A172 (cell line): ENCODE measurements at places on chromosomes 5 and 9. TPM values are rescaled to one million over a fixed set of nuclear protein-coding genes. Genes with fewer than 3 reads are reported as not detected.
A peak's percentile ranks its signal among the peaks of the same experiment; 100 is the strongest.

The LCN6 gene
- total RNA-seq: not detected in 2 replicates

The EHMT1 gene
- 45.3 and 54.7 TPM in 2 replicates for total RNA-seq

The PCDHA12 gene
- total RNA-seq: 3.8 and 4.5 TPM in 2 replicates

The BTNL9 gene
- total RNA-seq: not detected in 2 replicates

The ARL14EPL gene
- total RNA-seq: 0.96 and 1.0 TPM in 2 replicates

The KCNV2 gene
- not detected in 2 replicates for total RNA-seq

- no peak for DNase-seq
These were observed 421.9 kb upstream of the FTMT start for GRCh38 chr5:121429761-121430160.

GRCh38 chr9:86531971-86532640 lies 177.9 kb upstream of the TUT7 start:
- no peak for DNase-seq

GRCh38 chr5:116313366-116313765 lies 228.5 kb downstream of the COMMD10 start:
- no peak for DNase-seq

DNA sequence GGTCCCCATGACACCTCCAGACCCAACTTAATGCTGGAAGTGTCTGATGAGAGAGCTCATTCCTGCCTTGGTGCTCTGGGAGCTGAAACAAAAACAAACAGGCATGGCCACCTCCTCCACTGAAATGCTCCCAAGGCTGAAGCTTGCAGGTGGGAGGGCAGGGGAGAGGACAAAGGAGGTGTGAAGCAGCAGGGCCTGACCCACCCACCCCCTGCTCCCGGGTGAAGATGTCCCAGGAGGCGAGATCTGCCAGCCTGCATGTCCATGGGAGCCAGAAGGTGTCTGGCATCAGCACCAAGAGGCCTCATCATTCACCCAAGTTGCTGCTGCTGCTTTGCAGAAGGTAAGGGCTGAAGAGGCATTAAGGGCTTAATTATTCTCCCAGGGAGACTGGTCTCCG lies 4.2 kb upstream of the CCIN start:
- DNase-seq: no peak

GRCh38 chr5:138339464-138339863 lies 1.4 kb downstream of the FAM53C start:
- DNase-seq: no peak

DNA sequence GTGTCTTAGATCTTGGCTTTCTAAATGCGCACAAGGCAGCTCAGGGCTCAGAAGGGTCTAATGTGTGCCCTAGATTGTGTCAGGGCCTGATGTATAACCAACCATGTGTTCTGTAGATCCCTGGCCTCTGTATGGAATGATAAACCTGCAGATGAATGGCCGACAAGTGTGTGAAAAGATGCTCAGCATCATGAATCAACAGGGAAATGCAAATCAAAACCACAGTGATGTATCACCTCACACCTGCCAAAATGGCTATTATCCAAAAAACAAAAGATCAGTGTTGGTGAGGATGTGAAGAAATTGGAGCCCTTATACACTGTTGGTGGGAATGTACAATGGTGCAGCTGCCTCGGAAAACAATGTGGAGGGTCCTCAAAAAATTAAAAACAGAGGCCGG lies 489.8 kb downstream of the SEMA5A start:
- peak; percentile 20 for DNase-seq

GRCh38 chr5:136526791-136527190 lies 161.4 kb upstream of the TRPC7 start:
- no peak for DNase-seq

DNA sequence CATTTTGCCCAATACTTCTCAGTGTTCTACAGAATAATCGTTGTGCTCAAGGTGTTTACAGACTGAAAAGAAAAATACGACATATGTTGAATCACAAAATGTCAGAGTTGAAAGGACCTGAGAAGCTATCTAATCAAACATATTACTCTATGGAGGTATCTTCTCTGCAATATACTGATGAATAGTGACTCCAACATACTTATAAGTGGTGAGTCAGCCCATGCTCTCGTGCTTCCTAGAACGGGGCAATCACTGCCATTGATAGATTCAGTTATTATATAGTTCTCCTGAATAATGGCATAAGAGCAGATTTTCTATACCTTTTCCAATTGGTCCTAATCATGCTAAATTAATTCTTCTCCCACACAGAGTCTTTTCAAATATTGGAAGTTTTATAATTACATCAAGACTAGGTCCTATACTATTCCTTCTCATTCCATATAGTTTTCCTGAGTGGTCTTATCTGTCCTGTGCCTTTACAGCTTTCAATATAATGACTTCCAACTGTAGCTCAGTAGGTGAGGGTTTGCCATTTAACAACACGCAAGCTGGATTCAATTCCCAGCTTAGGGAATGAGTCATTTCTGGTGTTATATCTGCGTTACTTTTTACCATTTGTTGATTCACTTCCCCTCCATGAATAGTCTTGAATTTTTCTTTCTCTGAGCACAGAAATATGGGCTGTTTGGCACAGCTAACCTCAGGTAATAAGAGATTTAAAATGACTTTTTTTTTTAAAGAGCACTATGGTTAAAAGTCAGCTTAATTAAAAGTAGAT lies 81.1 kb downstream of the PLK2 start:
- DNase-seq: no peak

DNA sequence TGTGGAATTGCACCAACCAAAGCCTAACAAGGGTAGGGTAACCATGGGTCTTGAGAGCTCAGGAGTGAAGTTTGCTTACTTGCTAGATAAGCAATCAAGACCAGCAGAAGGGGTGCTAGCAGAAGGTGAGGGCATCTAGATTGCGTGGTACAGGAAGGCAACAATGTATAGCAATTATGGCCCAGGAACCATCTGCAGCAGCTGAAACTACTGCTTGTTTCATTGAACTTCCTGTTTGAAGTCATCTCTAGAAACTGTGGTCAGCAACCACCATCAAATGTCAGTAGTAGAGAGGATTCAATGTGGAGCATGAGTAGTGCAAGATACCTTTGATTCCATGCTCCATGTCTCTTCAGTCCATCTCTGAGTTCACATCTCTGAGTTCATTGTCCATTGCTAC lies 462.1 kb upstream of the GRAMD2B start:
- DNase-seq: no peak

DNA sequence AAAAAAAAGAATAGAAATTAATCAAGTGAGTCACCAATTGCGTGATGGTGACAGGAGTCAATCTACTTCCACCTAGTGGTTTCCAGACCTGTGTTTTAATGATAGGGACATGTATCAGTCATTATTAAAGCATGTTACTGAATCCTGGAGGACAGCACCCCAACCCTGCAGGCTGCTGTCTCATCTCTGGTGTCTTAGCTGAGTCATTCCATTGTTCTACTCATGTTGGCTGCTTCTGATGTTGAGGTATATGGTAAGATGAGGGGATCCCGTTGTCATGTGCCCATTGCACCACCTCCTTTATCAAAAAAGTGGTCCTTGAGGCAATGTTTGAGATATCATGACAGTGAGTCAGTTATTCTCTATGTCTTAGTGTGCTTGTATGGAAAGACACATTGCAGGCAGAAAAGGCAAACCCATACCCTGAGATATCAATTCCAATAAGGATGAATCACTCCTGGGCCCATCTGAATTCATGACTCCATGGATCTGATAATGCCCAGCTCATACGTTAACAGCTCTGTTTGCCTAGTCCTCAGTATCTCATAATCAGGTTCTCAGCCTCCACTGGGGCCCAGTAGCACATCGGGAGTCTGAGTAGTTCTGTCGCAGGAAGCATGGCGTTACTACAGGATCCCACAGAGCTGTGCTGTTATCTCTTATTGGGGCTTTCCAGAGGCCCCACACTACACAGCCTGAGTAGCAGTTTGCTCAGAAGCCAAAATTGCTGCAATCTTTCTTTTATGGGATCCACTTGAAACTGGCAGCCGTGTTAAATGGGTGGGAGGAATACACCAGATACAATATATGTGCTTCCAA lies 31.2 kb downstream of the HMGCS1 start:
- DNase-seq: peak; percentile 10
